ENCODE measurements at places on chromosomes 1 and 21.

DNA sequence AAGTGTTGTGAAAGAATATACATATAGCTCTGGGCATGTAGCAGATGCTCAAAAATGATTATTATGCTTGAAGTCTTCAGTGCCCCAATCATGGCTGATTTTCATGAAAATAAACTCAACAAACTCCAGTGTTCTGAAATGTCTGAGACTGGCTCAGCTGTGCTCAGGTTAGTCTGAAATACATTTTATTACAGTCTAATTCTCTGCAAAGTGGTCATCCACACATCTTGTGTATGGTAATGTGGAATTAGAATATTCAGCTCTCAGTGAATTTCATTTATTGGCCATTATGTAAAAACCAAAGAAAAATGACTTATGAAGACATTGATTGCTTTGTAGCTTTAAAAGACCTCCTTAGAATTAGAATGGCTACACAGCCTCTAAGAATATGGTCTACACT is 109.9 kb downstream of the DISC1 start:
- no peak for DNase-seq

DNA sequence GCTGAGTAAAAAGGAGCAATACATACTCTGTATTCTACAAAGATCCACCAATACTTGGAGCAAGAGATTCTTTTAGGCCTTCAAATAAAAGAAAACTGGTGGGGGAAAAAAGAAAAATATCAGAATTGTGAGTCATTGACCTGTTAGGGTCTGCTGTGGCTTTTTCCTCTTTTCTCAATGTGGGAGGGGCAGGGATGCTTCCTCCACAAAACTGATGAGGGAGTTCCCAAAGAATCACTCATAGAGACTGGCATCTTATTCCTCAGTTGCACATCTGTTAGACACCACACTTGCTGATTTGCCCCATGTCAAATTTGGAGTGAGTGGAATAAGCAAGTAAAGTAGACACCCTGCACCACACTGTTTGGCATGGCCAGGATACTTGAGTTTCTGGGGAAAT is 16.6 kb downstream of the C1orf141 start:
- DNase-seq, result no peak

DNA sequence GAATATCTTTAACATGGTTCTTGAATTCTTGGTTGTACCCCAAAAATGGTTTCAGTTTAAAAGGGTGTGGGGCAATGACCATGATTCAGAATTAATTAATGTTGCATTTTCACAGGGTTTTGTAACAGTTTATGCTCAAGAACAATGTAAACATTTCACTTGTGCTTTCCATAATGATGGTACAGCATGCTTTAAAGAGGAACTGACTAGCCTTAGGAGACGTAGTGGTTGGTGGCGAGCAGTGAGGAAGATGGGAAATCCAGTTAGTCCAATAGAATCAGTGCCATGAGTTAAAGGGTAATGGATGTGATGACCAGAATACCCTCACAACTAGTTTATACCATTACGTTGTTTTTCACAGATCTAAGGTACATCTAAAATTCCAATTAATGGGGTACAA is 138.0 kb downstream of the HS2ST1 start:
- no peak for DNase-seq

DNA sequence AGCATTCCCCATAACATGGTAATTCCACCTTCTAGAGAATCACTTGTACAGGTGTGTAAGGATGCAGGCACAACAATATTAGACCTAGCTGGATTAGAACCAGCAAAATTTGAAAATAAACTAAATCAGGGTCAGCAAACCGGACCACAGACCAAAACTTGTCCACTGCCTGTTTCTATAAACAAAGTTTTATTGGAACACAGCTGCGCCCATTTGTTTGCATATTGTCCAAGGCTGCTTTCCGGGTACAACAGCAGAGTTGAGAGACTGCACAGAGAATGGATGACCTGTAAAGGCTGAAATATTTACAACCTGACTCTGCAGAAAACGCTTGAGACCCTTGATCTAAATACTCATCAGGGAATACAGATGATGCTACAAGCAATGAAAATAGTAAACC is 73.6 kb upstream of the SLC45A1 start:
- DNase-seq, result no peak

GRCh38 chr1:204192589-204193352 is 3.5 kb downstream of the KISS1 start:
- DNase-seq, result no peak

DNA sequence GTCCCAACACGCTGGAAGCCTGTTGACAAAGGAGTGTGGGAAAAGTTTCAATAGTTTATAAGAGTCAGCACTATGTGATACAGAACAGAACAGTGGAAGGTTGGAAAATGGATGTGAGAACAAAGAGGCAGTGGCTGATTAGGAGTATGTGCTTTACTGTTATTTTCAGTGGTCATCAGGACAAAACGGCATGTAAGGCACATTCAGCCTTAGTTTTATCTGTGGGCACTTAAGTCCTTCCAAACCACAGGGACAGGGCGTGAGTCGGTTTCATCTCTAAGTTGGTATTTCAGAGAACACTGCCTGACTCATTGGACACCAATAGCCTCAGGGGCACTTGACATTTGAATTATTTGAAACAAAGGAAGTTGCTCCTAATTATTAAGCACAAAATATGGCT is 306.9 kb downstream of the ASTN1 start:
- DNase-seq, result no peak

GRCh38 chr1:17920881-17921640 is 165.9 kb downstream of the ACTL8 start:
- DNase-seq, result no peak

DNA sequence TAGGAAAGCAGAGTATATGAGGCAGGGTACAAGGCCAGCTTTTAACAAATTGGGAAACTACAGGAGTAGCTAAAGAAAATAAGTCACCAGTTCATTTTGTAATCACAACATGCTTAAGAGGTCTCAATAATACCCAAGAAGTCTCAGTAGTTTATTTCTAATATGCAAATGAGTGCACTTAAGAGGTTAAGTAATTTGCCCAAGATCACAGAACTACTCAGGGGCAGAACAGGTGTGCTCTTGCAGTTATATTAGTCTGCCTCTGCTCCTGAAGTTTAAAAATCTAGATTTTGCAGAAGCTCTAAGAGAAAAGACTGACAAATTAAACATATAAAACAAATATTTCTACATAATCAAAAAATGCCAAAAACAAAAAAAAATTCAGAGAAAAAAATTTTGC is 6.9 kb downstream of the EPS15 start:
- no peak for DNase-seq

- DNase-seq, result no peak
Measured at GRCh38 chr1:231284441-231284840, 43.4 kb downstream of the GNPAT start.

DNA sequence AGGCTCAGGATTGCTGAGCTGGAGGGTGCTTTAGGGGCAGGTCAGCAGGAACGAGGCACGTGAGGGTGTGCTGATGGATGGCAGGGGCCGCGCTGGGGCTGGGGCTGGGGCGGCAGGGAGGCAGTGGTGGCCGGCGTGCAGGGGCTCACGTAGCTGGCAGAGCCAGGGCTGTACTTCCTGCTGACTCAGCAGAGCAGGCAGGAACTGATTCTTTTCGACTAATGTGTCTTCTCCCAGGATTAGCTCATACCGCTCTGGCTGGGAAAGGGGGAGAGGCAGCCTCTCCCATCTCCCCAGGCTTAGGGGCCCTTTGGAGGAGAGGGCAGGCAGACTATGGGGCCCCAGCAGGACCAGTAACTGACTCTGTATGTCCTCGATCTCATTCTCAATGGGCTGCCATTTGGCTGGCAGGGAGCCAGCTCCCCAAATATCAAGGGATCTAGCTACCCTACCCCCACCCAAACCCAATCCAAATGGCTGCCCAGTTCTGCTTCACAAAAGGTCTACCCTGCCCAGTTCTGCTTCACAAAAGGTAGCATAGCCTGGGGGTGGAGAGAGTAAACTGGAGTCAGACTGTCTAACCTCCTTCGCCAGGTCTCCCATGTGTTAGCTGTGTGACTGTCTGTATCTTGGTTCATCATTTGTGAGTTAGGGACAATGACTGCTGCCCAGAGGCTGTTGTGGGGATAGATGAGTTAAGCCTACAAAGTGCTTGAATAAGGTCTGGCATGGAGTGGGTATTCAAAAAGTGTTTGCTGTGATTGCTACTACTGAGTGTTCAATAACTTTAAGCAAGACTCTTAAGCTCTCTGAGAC is 100.1 kb upstream of the SLC2A1 start:
- no peak for DNase-seq

DNA sequence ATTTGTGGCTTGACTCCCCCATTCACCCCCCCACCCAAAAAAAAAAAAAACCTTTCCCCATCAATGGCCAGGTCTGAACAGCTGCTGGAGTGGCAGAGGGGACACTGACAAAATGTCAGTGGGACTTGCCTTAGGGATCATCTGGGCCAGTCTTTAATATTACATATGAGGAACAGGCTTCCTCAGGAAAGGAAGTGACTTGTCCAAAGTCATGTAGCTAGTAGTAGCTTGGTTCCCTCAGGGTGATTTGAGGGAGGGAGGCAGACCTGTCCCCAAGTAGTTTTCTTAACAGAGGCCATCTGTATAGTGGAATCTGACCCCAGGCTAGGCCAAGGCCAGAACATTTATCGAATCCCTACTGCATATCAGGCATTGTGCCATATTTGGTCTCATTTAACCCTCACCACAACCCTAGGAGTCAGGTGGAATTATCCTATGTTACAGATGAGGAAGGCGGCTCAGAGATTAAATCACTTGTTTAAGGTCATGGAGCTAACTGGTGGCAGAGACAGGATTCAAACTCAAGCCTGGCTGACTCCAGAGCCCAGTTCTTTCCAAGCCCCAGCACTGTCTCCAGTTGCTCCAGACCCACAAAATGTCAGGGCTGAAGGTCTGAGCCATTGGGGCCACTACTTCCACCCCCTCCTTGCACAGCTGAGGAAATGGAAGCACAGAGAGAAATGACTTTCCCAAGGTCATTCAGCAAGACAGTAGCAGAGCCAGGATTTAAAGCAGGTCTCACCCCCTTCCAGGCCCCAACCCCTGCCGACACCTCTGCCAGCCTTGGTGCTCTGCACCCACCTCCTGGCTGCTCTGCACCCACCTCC is 10.4 kb downstream of the ZBTB7B start:
- DNase-seq, result no peak

- no peak for DNase-seq
Measured at GRCh38 chr1:84847253-84848250, 45.5 kb downstream of the LPAR3 start.

- no peak for DNase-seq
Measured at GRCh38 chr1:218983848-218984247, 189.8 kb upstream of the LYPLAL1 start.

GRCh38 chr1:212224102-212224501 is 61.1 kb upstream of the PPP2R5A start:
- no peak for DNase-seq

- no peak for DNase-seq
Measured at GRCh38 chr1:72670902-72671301, 388.6 kb upstream of the NEGR1 start.

Data from hematopoietic multipotent progenitor cell treated with erythropoietin and hydrocortisone succinate and interleukin-3 and kit ligand, for 15 days (in vitro differentiated cells).